ENCODE measurements at places on chromosomes 2 and 18.

GRCh38 chr2:9952286-9952737, 819 bp downstream of the GRHL1 start:
- DNase-seq = no peak

DNA sequence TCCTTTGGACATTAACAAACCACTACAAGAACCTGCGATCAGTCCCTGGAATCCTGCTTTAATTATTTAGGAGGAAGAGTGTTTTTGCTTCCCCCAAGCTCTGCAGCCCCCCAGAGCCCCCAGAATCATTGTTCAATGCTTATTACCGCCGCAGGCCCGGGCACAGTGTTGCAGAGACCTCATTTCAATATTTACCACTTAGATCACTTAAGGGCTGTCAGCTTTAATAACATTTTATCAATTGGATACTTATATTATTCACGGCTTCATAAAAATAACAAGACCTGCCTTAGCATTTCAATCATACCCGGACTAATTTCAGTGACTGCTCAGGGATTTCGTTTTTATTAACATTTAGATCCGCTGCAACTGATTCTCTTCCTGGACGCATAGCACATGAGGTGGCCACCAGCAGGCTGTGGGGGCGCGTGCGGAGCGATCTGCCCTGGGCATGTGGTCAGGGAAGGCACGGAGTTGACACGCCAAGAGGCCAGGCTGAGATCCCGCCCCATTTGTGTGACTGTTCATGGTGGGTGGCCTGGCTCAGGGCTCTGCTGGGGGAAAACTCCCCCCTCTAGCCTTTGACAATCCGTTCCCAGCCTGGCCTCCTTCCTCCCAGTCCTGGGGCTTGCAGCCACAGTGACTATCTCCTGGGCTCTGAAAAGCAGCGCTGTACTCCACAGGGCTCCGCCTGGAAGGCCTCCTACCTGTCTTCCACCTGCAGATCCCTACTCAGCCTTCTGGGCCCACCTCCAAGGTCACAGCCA, 267.6 kb downstream of the SRBD1 start:
- DNase-seq = no peak

DNA sequence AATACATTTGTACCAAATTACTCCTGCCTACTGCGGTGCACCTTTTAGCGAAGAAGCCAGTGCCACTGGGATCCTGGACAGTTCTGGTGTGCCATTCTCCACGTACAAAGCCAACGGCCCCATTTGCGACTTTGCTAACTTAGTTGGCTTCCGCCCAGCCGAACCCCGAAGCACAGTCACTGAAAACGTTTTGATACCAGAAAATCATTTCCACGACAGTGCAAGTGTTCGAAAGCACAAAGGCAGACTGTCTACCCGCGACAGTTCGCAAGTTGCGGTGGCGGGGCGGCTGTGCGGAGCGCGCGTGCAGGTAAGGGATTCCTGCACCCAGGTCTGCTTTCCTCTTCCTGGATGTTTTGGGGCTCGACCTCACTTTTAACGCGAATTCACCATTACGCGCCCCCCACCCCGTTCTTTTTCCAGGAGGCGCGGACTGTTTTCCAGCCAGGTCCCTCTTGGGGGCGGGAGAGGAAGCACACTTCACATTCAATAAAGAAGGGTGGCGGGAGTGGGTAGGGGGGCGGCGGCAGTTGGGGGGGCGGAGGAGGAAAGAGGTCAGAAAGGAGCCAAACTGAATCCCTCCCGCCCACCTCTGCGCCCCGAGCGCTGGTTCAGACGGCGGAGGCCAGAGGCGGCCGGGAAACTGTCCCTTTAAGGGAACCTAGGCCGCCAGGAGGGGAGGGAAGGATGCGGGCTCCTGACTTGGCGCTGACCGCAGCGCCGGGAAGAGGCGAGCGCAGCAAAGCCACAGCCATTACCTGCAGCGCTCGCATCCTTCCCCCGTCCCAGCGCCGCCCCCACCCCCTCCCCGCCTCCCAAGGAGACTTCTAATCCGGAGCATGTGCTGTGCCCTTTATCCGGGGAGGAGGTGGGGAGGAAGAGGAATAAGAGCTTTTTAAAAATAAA, 107.4 kb upstream of the KCTD1 start:
- DNase-seq = peak; percentile 55

GRCh38 chr2:102109016-102109415, 33.5 kb upstream of the IL1R1 start:
- DNase-seq = no peak

DNA sequence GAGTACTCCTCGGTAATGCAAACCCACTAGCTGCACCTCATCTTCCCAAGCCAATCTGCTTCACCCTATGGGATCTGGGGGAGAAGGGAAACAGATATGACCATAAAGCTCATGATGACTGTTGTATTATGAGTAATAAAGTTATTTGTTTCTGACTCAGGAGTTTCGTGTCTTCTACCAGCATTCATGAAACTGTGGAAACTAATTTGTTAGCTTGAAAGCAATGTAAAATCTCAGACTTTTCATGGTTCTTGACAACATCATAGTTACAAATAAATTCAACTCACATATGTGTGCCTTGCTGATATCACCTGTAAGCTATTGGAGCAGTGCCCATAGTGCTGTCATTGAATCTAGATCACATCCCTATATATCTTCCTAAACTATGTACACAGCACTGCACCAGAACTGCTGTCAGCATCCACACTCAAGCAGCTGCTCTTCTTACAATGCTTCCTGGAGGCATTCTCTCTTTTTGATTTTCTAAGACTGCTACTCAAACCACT, 135.6 kb upstream of the KYNU start:
- DNase-seq = no peak

- DNase-seq = no peak
Observed at GRCh38 chr2:18626256-18626668, 36.9 kb upstream of the NT5C1B start.

DNA sequence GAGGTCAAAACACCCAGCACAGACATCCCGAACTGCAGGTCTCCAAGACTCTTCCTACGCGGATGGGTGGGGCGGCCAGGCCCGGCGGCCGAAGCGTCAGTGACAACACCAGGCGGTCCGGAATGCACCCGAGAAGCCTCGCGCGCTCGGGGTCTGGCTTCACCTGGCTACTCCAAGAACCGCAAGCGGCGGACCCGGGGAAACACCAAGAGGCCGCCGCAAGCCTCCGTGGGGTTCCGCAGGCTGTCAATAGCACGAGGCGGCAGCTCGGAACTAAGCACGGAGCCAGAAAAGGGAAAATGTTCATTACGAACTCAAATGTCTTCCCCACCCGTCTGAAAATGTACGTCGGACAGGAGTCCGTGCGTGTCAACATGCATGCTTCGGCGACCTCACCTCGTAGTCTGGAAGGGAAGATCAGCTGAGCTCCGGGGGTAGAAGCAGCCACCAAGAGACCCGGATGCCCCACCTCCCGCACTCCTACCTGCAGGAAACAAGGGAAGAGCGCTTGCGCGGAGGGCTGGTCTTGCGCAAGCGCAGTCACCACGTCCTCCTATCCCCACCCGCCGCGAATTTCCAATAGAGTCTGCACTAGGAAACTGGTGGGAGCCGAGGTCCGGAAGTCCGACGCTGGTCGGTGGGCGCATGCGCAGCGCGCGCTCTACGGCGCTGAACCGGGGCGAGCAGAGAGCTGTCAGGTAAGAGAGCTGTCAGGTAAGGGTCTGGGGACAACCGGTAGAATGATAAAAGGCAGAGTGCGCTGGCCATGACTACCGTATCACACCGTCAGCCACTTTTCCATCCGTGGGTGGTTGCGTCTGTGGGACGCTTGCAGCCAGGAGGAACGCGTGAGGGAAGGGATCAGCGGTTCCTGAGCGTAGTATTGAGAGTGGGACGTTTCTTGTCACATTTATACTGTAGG, at the start of the genes GPATCH11 and HEATR5B:
Gene GPATCH11 (plus strand): TSS at position 646 of the 922 bp plus-strand sequence. CDS start 3,864 bp downstream, outside the sequence.
Gene HEATR5B (minus strand): TSS at position 500 of the 922 bp plus-strand sequence. CDS start 958 bp downstream, outside the sequence.
- DNase-seq = peak; percentile 95

DNA sequence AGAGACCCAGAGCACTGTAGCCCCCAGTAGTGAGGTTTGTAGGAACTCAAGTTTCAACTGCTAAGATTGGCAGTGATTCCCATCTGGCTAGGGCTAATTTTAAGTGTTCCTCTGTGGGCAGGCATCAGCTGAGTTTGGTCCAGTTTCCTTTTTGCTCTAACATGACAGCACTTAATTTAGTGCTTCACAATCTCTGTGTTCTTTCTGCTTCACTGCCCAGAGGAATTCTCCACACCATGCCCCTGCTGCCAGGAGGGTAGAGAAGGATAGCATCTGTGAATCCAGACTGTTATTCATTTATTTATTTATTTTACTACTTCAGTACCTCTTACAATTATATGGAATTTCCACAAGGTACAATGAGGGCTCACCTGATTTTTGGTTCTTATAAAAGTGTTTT, 549.9 kb upstream of the FSIP2 start:
- no peak for DNase-seq

GRCh38 chr2:121080013-121080772, 204.8 kb downstream of the TFCP2L1 start:
- DNase-seq = peak; percentile 66

DNA sequence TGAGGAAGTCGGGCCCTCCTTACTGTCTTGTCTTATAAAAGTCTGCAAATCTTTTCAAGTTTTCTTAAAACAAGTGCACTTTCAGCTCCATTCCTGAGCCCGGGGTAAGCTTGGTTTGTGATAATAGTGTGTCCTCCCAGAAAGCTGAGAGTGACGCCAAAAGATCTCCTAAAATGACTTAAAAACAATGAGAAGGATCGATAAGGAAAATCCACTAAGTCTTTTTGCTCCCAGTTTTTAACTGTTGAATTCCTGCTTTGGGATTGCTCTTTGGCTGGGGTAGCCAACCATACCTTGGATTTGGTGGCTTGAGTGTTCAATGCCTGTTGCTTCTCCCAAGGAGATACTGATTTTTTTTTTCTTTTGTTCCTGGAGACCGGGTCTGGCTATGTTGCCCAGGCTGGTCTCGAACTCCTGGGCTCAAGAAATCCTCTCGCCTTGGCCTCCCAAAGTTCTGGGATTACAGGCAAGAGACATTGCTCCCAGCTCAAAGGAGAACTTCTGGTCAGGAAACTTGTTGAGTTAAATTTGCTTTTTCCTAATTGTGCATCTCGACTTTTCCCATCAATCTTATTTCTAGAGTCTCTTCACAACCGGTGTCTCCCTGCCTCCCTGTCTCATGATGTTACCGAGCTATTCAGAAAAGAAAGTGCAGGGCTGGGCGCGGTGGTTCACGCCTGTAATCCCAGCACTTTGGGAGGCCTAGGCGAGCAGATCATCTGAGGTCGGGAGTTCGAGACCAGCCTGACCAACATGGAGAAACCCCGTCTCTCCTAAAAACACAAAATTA, 3.0 kb downstream of the TGIF1 start:
- DNase-seq = peak; percentile 29

DNA sequence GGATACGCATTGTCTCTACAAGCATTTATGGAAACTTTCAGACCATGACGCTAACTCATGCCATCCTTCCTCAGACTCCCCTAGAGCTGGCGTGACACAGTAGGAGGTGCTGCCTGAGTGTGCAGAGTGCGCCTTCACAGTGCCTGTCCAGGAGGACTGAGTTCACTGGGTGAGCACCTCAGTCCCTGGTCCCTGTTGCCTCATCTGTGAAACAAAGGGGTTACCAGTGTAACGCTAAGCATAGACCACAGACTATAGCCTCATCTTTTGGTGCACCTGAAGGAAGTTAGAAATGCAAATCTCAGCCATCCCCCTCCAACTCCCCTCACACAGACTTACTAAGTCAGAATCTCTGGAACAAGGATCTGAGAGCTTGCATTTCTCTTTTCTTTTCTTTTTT, 142.8 kb downstream of the TMEM17 start:
- DNase-seq = no peak

GRCh38 chr2:44250376-44250775, 24.9 kb upstream of the SLC3A1 start:
- no peak for DNase-seq

- no peak for DNase-seq
Observed at GRCh38 chr2:86464652-86465051, 23.5 kb downstream of the KDM3A start.

DNA sequence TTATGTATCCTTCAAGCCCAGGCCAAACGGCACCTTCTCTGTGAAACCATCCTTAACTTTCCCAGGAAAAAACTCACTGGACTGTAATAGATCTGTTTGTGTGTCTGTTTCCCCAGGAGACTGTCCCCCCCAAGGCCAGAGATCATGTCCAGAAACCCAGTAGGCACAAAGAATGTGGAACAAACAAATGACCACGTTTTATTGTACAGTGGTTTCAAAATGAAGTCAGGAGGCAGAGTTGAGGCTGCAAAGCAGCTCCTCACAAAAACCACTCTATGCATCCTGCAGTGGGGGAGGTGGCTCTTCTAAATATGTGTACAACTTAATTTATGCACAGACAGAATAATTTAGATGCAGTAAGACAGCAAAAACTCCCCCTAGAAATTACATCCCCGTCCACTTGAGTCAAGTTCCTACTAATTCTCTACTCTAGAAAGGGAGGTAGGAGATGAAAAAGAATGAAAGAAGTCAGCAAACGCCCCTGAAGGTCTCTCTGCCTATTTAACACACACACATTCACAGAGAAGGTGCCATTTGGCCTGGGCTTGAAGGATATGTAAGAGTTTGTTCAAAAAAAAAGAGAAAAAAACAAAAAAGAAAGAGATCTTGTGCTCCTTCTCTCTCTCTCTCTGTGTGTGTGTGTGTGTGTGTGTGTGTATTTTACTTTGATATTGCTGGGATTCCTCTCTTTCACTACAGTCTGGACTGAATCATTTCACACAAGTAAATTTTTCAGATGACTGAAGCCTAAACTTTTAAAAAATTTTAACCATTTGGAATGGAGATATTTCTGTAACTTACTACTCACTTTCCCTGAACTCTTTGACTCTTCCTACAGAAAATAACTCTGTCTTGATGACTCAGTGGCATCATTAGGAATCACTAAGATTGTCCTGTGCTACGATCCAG, 19.5 kb downstream of the BCL2 start:
- no peak for DNase-seq

- no peak for DNase-seq
Observed at GRCh38 chr2:127228102-127228501, 8.0 kb upstream of the CYP27C1 start.

DNA sequence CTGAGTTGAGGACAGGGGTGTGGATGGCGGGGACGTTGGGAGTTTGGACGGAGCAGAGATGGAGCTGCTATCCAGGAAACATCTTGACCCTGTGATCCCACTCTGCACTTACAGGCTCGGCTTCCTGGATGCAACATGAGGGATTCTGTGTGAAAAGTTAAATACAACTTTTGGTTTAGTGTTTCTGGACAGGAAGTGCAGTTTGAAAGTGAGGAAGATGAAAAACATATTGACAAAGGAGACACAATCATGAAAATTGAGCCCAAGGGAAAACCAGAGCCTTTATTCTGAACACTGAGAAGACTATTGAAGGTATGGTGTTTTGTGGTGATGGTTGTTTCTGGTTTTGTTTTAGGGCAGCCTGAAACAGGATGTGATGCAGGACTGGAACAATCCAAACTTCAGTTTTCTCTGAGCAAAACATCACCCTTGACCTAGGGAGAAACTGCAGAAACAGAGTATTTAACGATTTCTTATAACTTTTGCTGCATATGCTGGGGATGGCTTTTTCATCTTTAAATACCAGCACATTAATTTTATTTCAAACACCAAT, 76.5 kb upstream of the RFX8 start:
- DNase-seq = no peak

GRCh38 chr2:75108937-75109482, 90.3 kb downstream of the TACR1 start:
- DNase-seq = no peak
